ENCODE measurements at places on chromosomes 5 and 9. TPM values are rescaled to one million over a fixed set of nuclear protein-coding genes. Genes with fewer than 3 reads are reported as not detected.

The OTP gene
- total RNA-seq = not detected

The CSF2 gene
- total RNA-seq = not detected

The ITK gene
- not detected for total RNA-seq

The SPINK13 gene
- not detected for total RNA-seq

DNA sequence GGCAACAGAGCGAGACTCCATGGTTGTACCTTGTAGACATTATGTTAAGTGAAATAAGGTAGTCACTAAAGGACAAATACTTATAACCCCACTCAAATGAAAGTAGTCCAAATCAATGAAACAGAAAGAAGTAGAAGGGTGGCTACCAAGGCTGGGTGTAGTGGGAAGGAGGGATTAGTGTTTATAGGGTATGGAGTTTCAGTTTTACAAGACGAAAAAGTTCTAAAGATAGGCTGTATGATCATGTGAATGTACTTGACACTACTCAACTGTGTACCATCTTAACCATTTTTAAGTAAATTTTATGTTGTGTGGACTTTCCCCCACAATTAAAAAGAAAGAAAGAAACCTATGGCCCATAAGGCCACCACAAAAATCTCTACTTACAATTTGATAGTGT lies 32.2 kb downstream of the ALDH7A1 start:
- no peak for DNase-seq

Measured in bronchial epithelial cell (primary cell).